ENCODE measurements at places on chromosomes 5 and 9.

- no peak for DNase-seq
Measured at GRCh38 chr5:167557359-167557758, 734.1 kb upstream of the WWC1 start.

DNA sequence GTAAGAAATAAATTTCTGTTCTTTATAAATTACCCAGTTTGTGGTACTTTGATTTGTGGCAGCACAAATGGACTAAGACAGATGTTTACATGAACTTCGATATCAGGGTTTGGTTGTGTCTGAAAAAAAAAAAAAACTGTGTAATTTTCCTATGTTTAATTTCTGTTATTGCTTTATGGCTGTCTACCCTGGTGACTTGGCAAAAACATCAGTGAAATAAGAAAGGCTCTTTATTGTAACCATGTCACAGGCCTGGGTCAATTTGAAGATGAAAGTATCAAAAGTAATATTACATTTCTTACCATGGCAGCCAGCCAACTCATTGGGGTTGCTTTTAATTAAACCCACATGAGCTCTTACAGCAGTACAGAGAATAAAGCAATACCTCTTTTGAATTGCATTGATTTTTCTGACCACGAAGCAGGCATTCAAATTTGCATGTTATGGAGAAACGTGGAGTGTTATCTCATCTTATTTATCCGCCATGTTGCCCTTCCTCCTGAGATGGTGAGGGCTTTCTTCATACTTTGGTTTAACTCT is 20.6 kb upstream of the SV2C start:
- DNase-seq: no peak

GRCh38 chr9:35552376-35552775 is 52.7 kb upstream of the TESK1 start:
- DNase-seq: no peak

DNA sequence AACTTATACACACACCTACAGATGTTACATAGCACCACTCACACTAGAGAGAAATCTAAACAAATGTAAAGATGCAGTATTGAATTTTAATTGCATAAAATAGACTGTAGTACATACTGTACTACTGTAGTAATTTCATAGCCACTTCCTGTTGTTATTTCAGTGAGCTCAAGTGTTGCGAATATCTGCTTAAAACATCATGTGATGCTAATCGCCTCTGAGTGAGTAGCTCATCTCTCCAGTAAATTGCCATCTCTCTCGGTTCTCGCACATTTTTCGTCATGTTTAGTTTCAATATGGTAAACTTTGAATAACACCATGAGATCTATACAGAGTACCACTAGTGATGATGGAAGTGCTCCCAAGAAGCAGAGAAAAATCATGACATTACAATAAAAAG is 22.0 kb upstream of the ARHGEF28 start:
- no peak for DNase-seq

DNA sequence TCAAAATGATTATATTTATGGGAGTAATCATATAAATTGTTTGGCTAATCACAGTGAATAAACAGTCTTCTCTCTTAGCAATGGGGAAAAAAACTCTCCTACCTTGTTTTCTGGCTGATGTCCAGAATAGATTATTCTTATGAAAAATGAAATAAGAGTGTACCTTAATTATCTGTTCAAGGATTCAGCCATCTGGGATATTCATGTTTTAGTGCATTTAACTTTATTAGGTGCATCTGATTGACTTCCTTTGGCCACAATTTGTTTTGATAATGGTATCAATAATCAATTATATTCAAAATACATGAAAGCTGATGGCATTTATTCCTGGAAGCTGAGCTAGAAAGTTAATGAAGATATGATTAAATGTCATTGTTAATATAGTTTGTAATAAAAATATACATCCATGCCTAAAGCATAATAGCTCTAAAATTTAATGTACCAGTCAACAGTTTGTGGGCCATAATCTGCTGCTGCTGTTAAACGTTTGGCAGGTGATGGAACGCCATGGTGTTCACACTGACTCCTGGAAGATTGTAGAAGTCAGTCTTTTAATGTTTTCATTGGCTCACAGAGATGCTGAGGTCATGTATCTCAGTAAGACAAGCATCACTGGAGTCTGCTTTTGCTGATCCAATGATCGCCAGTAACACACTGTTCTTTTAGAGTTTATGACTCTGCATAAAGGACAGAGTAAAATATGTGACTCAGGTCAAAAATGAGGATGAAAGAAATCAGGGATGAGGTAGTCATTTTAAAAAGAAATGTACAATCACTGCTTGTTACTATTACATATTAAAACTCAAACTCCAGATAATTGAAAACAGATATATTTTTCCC is 105.8 kb downstream of the ISL1 start:
- DNase-seq: no peak

GRCh38 chr5:14199902-14200301 is 56.8 kb downstream of the TRIO start:
- no peak for DNase-seq
